Nasal cavity respiratory epithelium epithelial cell of viscerocranial mucosa (primary cell): ENCODE measurements at places on chromosomes 7 and 10. TPM values are rescaled to one million over a fixed set of nuclear protein-coding genes. Genes with fewer than 3 reads are reported as not detected.

Gene NPFFR1
- total RNA-seq, result not detected in 2 replicates

Gene TAX1BP1
- total RNA-seq, result 154 and 183 TPM in 2 replicates

Gene HUS1
- total RNA-seq, result 20.5 and 34.5 TPM in 2 replicates

Gene CYP26C1
- under 0.01 TPM in 1 of 2 replicates, not detected in the other for total RNA-seq

Gene SLC25A13
- 13.7 and 20.9 TPM in 2 replicates for total RNA-seq

Gene AOC1
- total RNA-seq, result 0.34 TPM in 1 of 2 replicates, not detected in the other

Gene AKR1C4
- total RNA-seq, result not detected in 2 replicates

Gene PON1
- total RNA-seq, result not detected in 2 replicates

Gene IQUB
- total RNA-seq, result under 0.01 and 0.21 TPM in 2 replicates
